ENCODE measurements at places on chromosomes 16 and 17.
A peak's percentile ranks its signal among the peaks of the same experiment; 100 is the strongest.

- DNase-seq, result peak; percentile 61
These were observed 1.5 kb downstream of the TMEM102 start for GRCh38 chr17:7436556-7437368.

GRCh38 chr16:2498531-2499253 is 15.1 kb upstream of the ATP6V0C start:
- DNase-seq, result no peak

DNA sequence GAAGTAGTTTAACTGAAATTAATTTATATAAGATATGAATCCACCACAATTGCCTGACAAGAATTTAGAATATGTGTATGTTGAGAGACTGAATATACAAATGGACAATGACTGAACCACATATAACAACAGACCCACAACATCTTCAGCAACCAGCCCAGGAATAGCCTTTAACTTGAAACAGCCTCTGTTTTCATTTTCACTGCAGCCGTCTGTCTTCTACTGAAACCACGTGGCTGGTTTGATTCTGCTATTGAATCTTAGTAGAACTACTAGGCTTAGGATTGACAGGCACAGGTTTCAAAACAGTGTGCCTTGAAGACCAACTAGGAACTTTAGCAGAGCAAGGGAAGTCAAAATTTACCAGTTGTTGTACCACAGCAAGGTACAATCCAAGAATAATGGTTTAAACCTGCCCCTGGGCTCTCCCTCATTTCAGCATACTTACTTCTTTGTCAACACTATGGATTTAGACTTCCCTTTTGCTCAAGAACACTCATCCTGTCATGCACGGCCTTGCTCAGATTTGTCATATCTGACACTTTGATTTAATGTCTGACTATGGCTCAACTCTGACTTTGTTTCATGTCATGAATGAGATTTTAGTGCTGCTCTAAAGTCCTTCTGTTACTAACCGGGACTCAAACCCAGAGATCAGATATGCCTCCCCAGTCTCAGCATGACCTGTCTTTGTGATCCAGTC is 355.0 kb downstream of the KIF2B start:
- DNase-seq, result no peak

GRCh38 chr16:57601801-57602478 is 26.5 kb upstream of the ADGRG1 start:
- DNase-seq, result no peak

- no peak for DNase-seq
These were observed 9.0 kb downstream of the NTHL1 start for GRCh38 chr16:2038382-2039231.

DNA sequence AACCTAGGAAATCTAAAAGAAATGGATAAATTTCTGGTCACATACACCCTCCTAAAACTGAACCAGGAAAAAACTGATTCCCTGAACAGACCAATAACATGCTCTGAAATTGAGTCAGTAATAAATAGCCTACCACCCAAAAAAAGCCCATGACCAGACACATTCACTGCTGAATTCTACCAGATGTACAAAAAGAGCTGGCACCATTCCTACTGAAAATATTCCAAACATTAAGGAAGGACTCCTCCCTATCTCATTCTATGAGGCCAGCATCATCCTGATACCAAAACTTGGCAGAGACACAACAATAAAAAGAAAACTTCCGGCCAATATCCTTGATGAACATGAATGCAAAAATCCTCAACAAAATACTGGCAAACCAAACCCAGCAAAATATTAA is 52.9 kb downstream of the TTC19 start:
- no peak for DNase-seq

Data from activated gamma-delta T cell (primary cell).